ENCODE measurements at places on chromosomes 4 and X. TPM values are rescaled to one million over a fixed set of nuclear protein-coding genes. Genes with fewer than 3 reads are reported as not detected.
A peak's percentile ranks its signal among the peaks of the same experiment; 100 is the strongest.

GRCh38 chrX:23980011-23980441 lies 47.0 kb downstream of the KLHL15 start:
- no peak for DNase-seq
- H3K27ac ChIP-seq, result peak overlapping the region; percentile 35
- no peaks in the 10 kb centered on the region for H3K36me3 ChIP-seq

DNA sequence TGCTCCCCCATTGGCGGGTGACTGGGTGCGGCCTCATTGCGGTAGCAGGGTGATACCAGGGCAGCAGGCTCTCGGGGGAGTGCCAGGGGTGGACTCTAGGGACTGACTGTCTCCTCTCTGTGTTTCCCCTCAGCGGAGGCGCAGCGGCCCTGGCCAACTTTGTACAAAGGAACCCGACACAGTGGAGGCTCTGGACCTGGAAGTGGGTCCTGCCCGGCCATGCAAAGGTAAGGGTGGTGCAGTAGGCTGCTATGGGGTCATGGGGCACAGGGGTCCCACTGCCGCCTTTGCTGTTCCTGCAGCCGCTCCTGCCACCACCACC lies 16.3 kb downstream of the SULT1B1 start:
- H3K36me3 ChIP-seq, result no peaks in the 10 kb centered on the region
- no peak for DNase-seq
- H3K27me3 ChIP-seq, result no peaks in the 10 kb centered on the region
- H3K27ac ChIP-seq, result no peak overlapping the region
- no peaks in the 10 kb centered on the region for H3K4me1 ChIP-seq

GRCh38 chrX:102652031-102652688 lies 877 bp downstream of the GPRASP1 start:
- H3K4me3 ChIP-seq, result peak overlapping the region; percentile 53
- no peaks in the 10 kb centered on the region for H3K4me1 ChIP-seq
- peak overlapping the region; percentile 73 for H3K27ac ChIP-seq
- H3K36me3 ChIP-seq, result no peaks in the 10 kb centered on the region
- H3K27me3 ChIP-seq, result peaks cover 8% of the 10 kb centered on the region
- DNase-seq, result peak; percentile 79

DNA sequence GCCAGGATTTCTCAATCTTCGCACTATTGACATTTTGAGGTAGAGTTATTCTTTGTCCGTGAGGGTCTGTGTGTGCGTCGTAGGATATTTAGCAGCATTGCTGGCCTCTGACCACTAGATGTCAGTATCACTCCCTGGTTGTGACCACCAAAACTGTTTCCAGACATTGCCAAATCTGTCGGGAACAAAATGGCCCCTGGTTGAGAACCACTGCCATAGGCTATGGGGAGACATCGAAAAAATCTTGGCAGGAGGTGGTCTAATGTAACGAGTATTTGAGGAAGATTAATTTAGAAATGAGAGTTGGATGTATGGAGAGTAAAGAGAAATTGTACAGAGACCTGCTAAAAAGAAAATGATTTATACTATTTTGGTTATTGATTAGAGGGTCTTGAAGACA lies 108.4 kb downstream of the DOCK11 start:
- DNase-seq, result peak; percentile 36
- no peak overlapping the region for H3K4me3 ChIP-seq
- H3K36me3 ChIP-seq, result peaks cover 13% of the 10 kb centered on the region
- no peak overlapping the region for H3K27ac ChIP-seq
- H3K4me1 ChIP-seq, result no peaks in the 10 kb centered on the region

DNA sequence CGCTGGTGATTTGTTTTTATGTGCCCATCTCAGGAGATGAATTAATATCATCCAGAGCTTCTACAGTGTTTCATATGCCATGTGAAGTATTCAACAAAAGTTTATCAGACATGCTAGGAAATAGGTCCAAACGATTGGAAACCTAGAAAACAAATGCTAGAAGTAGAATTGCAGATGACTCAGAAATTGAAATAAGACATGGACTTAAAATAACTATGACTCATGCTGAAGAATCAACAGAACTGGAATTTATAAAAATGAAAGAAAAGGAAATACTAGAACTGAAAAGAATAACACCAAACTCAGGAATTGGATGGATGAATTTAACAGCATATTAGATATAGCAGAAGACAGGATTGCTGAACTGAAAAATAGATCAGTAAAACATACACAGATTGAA lies 172.7 kb upstream of the GIMD1 start:
- no peak for DNase-seq
- no peak overlapping the region for H3K27ac ChIP-seq
- no peak overlapping the region for H3K4me3 ChIP-seq
- H3K27me3 ChIP-seq, result no peaks in the 10 kb centered on the region

DNA sequence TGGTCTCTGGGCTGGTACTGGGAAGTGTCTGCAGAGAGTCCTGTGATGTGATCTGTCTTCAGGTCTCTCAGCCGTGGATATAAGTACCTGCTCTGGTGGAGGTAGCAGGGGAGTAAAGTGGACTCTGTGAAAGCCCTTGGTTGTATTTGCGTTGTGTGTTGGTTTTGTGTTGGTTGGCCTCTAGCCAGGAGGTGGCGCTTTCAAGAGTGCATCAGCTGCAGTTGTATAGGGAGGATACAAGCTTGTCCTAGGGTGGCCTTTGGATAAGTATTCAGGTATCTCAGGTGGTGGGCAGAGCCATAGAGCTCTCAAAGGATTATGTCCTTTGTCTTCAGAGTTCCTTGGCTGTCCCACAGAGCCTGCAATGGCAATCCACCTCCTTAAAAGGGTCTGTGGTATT lies 111.6 kb downstream of the MAGEB17 start:
- no peaks in the 10 kb centered on the region for H3K36me3 ChIP-seq
- no peak overlapping the region for H3K4me3 ChIP-seq
- no peaks in the 10 kb centered on the region for H3K4me1 ChIP-seq
- no peak overlapping the region for H3K27ac ChIP-seq
- H3K27me3 ChIP-seq, result no peaks in the 10 kb centered on the region
- DNase-seq, result peak; percentile 26

- H3K4me1 ChIP-seq, result no peaks in the 10 kb centered on the region
- no peak overlapping the region for H3K4me3 ChIP-seq
- H3K27ac ChIP-seq, result no peak overlapping the region
- no peaks in the 10 kb centered on the region for H3K36me3 ChIP-seq
- H3K27me3 ChIP-seq, result no peaks in the 10 kb centered on the region
Observed at GRCh38 chr4:155532373-155533085, 134.1 kb upstream of the GUCY1A1 start.

DNA sequence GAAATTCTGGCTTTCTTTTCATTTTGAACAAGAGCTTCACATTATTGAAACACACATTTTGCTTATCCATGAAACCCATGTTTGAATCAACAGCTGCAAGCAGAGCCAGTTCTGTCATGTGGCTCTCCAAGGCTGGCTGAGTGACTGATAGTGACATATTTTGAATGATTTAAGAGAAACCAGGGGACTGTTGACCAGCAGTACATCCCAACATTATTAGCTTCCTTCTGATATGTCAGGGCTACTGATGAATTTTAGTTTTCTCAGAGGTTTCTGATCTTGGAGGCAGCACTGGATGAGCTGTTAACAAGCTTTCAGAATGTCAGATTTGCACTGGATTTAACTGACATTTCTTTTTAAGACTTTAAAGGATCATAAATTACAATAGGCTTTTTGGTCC lies 74.6 kb upstream of the GRXCR1 start:
- H3K4me1 ChIP-seq, result peaks cover 9% of the 10 kb centered on the region
- H3K27me3 ChIP-seq, result no peaks in the 10 kb centered on the region

- DNase-seq, result peak; percentile 72
- H3K36me3 ChIP-seq, result no peaks in the 10 kb centered on the region
- peak overlapping the region; percentile 92 for H3K27ac ChIP-seq
- H3K4me3 ChIP-seq, result peak overlapping the region; percentile 27
- H3K27me3 ChIP-seq, result no peaks in the 10 kb centered on the region
Observed at GRCh38 chr4:40515398-40516293, 114.0 kb downstream of the RBM47 start.

DNA sequence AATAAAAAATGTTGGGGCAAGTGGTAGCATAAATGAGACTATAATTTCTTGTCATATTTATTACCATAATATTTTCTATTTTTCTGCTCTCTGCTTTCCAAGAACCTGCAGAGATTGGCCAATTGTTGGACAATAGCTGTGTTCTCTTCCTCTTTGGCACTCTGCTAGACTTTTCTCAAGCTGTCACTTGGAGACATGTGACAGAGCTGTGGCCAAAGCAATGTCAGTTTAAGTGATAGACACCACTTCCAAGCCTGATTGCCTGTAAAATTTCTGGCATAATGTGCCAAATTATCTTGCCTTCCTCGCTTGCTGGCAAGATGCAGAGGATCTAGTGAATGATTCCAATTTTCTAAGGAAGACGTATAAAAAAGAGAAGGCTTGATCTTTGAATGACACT lies 162.2 kb upstream of the NDST4 start:
- H3K4me3 ChIP-seq, result no peak overlapping the region
- no peak overlapping the region for H3K27ac ChIP-seq
- H3K4me1 ChIP-seq, result no peaks in the 10 kb centered on the region
- H3K36me3 ChIP-seq, result no peaks in the 10 kb centered on the region
- DNase-seq, result no peak
- H3K27me3 ChIP-seq, result no peaks in the 10 kb centered on the region

DNA sequence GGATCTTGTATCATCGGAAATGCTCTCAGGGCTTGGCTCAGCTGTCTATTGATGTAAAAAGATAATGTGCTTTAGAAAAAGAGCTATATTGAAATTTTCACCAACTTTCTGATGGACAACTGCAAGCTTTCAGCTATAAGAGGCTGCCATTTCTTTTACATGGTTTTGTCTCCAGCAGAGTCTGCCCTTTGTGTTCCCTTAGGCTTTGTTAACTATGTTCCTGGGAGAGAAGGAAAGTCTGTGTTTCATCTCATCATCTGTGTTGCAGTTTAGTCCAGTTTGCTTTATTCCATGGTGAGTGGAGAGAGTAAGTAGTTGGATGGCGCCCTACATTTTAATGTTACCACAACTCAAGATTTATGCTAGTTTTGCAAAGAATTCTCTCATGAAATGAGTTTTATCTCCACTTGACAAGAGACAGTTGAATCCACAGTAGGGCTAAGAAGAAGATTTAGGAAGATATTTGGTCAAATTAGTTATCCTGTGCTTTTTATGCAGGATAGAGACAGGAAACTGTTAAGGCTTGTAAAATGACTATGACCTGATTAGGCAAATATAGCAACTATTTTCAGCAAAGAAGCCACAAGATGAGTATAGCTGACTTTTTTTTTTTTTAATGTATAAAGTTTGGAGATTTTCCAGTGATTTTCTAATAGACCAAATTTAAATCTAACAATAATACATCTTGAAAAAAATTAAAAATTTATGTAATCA lies 16.5 kb downstream of the SEPTIN11 start:
- no peaks in the 10 kb centered on the region for H3K27me3 ChIP-seq
- no peak overlapping the region for H3K27ac ChIP-seq
- no peak overlapping the region for H3K4me3 ChIP-seq
- no peak for DNase-seq

GRCh38 chr4:168797194-168797593 lies 212.9 kb downstream of the CBR4 start:
- DNase-seq, result no peak
- H3K36me3 ChIP-seq, result no peaks in the 10 kb centered on the region
- H3K4me3 ChIP-seq, result no peak overlapping the region
- no peaks in the 10 kb centered on the region for H3K27me3 ChIP-seq

GRCh38 chr4:112082954-112083586 lies 62.2 kb upstream of the FAM241A start:
- H3K4me3 ChIP-seq, result no peak overlapping the region
- H3K27me3 ChIP-seq, result no peaks in the 10 kb centered on the region
- DNase-seq, result peak; percentile 58
- no peak overlapping the region for H3K27ac ChIP-seq
- no peaks in the 10 kb centered on the region for H3K4me1 ChIP-seq
- H3K36me3 ChIP-seq, result no peaks in the 10 kb centered on the region

DNA sequence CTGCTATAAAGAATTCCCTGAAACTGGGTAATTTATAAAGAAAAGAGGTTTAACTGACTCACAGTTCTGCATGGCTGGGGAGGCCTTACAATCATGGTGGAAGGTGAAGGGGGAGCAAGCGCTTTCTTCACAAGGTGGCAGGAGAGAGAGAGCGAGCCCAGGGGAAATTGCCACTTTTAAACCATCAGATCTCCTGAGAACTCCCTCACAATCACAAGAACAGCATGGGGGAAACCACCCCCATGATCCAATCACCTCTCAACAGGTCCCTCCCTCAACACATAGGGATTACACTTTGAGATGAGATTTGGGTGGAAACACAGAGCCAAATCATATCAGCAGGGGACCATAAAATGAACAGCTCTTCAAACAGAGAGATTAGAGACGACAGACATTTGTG lies 198.6 kb downstream of the MAGEB5 start:
- DNase-seq, result no peak
- H3K36me3 ChIP-seq, result no peaks in the 10 kb centered on the region
- no peaks in the 10 kb centered on the region for H3K27me3 ChIP-seq
- no peak overlapping the region for H3K4me3 ChIP-seq
- no peak overlapping the region for H3K27ac ChIP-seq
- no peaks in the 10 kb centered on the region for H3K4me1 ChIP-seq

DNA sequence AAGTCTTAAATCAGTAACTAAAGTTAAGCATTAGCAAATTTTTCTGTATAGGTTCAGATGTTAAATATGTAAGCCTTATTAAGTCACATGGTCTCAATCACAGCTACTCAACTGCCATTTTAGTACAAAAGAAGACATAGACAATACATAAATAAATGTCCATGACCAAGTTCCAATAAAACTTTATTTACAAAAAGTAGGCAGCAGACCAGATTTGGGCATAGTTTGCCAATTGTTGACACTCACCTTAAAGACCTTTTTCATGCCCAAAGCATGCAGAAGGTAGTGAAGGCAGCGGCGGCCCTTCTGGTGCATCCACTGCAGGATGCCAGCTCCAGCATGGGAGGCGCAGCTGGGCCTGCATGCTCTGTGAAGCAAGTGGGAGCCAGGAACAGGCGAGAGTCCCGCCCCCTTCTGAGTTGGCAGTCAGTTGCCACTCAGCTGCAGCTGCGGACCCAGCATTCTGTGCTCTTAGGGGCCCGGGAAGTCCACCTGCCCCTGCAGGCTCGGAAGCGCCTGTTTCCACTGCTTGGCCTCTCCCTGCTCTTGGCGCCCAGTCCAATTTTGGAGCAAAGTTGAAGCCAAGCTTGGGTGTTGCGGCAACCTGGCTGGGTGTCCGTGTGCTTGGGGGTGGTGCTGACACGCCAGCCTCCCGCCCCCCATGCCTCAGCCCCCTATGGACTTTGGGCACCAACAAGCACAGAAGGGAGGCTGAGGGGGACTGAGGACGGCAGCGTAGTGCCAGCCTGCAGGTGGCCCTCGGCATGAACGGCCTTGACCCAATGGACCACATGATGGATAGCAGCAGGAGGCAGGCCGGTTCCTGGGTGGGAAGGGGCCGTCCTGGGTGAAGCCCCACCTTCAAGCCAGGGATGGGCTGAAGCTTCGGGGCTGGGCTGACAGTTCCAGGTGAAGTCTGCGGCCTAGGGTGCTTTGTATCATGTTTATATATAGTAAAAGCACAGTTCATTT lies 42.4 kb upstream of the PABPC4L start:
- no peaks in the 10 kb centered on the region for H3K27me3 ChIP-seq

GRCh38 chrX:135535077-135535940 lies 14.8 kb downstream of the INTS6L start:
- H3K4me3 ChIP-seq, result no peak overlapping the region
- DNase-seq, result no peak
- no peaks in the 10 kb centered on the region for H3K4me1 ChIP-seq
- H3K27me3 ChIP-seq, result no peaks in the 10 kb centered on the region
- H3K36me3 ChIP-seq, result no peaks in the 10 kb centered on the region

The F8 gene
- 7.1 TPM for total RNA-seq

The SSX1 gene
- total RNA-seq, result not detected

The BLTP1 gene
- 102 TPM for total RNA-seq

The MTTP gene
- not detected for total RNA-seq

The CFI gene
- 18.4 TPM for total RNA-seq

The PAK3 gene
- total RNA-seq, result 4.6 TPM

The HAUS3 gene
- total RNA-seq, result 7.6 TPM

The TAF7L gene
- not detected for total RNA-seq

The TMEM131L gene
- 14.2 TPM for total RNA-seq
